ENCODE measurements at places on chromosomes 12 and 14.

GRCh38 chr12:105476616-105477015, 146.1 kb downstream of the C12orf75 start:
- DNase-seq: no peak

DNA sequence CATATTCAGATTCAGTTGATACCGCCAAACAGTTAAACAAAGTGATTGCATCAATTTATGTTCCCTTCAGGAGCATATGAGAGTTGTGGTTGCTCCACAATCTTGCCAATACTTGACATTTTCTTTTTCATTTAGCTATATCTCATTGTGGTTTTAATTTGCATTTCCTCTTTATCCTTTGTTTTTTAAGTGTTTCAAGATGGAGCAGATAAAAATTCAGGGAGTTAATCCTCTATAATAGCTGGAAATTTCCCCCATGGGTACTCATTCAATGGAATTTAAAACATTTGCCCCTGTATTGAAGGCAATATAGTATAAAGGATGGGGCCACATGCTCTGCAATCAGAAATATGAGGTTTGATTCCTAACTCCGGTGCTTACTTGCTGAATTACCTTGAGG, 1.1 kb upstream of the EXD2 start:
- DNase-seq: no peak

DNA sequence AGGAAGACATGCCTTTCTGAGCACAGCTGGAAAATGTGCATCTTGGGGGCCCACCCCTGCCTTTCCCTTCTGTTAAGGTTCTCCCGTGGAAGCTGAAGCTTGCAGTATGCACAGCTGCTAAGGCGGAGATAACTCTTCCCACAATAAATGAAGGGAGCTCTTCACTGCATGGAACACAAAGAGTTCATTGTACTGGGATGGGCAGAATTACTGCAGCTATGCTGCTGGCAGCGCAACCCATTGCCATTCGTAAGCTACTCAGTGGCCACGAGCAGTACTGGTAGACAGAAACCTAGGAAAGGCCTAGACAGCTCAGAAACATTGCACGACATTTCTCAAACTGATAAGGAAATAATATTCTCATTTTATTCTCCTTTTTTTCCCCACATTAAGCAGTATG, 310.2 kb downstream of the MDGA2 start:
- DNase-seq: no peak

DNA sequence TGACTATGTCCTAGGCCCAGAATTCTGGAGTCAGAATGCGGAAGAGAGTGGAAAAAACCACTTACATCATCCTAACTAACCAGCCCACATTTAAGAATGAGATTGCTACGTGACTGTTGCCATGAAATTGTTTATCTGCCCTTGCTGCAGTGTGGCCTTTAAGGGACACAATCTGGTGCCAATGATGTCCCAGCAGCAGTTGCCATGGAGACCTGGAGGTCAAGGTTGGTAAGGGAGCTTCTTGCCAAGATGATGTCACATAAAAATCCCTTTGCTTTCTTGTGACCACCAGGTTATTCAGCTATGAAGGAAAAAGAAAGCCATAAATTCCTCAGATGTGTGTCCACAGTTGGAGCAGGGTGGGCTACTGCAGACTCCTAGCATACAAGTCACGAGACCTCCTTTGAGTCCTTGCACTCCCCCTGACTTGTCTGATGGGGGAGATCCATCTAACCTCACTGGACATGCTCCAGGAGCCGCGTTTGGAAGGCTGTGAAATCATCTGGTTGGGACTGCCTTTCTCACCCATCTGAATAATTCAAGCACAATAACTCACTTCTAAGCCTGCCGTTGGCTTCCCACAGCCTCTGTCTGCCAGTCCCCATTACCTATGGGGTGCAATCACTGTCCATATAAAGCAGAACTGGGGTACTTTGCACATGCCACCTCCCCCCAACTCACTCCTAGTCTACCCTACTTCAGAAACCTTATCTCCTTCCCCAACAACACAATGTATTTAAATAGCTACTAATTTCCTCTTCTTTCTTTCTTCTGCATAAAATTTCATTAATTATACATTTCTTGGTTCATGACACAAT, 165.6 kb downstream of the ZFP36L1 start:
- no peak for DNase-seq

GRCh38 chr14:60922050-60922449, 58.8 kb downstream of the TRMT5 start:
- no peak for DNase-seq

DNA sequence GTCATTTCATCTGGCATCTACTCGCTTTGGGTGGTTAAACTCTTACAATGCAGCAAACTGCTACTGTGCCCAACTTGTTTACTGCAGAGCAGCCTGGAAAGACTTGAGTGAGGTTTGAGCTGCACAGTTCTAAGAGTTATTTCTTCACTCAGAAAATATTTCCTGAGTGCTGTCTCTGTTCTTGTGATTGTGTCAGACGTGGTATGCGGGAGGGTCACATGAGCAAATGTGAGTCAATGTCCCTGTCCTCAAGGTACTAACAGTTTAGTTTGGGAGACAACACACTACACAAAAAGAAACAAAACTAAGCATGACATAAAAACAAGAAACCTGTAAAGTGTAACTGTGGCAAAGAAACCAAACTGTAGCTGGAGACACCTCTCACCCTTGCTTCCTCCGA, 32.4 kb downstream of the FLVCR2 start:
- no peak for DNase-seq

- no peak for DNase-seq
Measured at GRCh38 chr12:50784501-50784900, 20.6 kb downstream of the ATF1 start.

All from stimulated activated CD8-positive, alpha-beta memory T cell treated with anti-CD3 and anti-CD28 coated beads, Interleukin-4, amount 100 ng/mL, for 4 hours (primary cell).